Tongue (tissue), 3 donors: ENCODE measurements at places on chromosomes 12 and 14. TPM values are rescaled to one million over a fixed set of nuclear protein-coding genes. Genes with fewer than 3 reads are reported as not detected.
A peak's percentile ranks its signal among the peaks of the same experiment; 100 is the strongest.

The KRT78 gene
- total RNA-seq = 64.7 TPM

DNA sequence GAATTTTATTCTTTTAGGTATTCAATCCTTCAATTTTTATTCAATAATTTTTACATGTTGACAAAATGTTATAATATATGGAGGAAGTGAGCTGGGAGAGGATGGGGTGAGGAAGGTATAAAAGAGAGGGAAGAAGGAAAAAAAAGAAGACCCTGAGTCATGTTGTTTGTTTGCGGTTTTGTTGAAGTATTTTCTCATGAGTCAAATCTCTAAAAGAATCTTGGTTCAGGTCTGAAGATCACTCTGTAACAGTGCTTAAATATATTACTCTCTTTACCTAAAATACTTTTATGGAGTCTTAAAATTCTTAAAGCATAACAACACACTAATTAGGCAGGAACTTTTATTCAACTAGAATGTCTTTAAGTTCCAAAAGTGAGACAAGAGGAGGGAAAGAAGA, 489.6 kb upstream of the GARIN6 start:
- DNase-seq = no peak

The TEX52 gene
- total RNA-seq = not detected

The TAS2R50 gene
- total RNA-seq = 10.7 TPM

DNA sequence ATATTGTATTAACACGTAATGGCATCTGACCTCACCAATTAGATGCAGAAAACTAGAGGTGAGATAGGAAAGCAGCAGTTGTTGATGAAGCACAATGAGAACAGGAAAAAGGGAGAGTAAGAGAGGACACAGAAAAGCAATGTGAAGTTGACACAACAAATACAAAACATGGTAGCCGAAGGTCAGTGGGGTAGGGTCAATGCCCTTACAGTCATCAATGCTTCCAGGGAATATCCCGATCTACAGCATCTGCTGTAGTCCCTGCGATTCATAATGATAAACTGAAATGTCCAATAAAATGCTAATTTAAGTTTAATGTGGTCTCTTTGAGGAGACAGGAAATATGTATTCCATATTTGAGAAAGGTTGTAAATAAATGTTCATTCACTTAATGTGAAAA, 2.9 kb upstream of the COL2A1 start:
- no peak for DNase-seq

The LRTM2 gene
- not detected for total RNA-seq

The PLEKHD1 gene
- 0.21 TPM for total RNA-seq

The RAD51AP1 gene
- total RNA-seq = 18.3 TPM

GRCh38 chr14:55654243-55654642, 74.2 kb downstream of the KTN1 start:
- DNase-seq = no peak

- DNase-seq = no peak
Measured at GRCh38 chr12:3326156-3326849, 164.7 kb upstream of the PRMT8 start.

The FBXO34 gene
- 40.7 TPM for total RNA-seq

- no peak for DNase-seq
Measured at GRCh38 chr12:31560516-31560915, 30.4 kb downstream of the DENND5B start.

- DNase-seq = no peak
Measured at GRCh38 chr12:55925371-55925770, 2.3 kb downstream of the PYM1 start.

The PLEKHG7 gene
- total RNA-seq = not detected

DNA sequence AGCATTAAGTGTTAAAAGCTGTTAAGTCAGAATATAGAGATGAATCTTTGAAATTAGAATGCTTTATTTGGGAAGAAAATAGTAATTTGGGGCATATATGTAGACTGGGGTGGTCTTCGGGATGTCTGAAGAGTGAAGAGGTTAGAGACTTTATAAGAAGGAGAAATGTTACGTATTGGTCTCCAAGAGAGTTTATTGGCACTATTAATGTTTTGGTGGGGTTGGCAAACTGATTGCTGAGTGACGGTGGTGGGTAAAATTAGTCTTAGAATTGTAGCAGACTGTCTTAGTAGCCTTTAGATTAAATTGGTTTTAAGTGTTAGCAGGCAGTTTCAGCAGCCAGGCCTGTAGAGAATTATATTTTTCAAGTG, 4.9 kb upstream of the ATP23 start:
- no peak for DNase-seq

DNA sequence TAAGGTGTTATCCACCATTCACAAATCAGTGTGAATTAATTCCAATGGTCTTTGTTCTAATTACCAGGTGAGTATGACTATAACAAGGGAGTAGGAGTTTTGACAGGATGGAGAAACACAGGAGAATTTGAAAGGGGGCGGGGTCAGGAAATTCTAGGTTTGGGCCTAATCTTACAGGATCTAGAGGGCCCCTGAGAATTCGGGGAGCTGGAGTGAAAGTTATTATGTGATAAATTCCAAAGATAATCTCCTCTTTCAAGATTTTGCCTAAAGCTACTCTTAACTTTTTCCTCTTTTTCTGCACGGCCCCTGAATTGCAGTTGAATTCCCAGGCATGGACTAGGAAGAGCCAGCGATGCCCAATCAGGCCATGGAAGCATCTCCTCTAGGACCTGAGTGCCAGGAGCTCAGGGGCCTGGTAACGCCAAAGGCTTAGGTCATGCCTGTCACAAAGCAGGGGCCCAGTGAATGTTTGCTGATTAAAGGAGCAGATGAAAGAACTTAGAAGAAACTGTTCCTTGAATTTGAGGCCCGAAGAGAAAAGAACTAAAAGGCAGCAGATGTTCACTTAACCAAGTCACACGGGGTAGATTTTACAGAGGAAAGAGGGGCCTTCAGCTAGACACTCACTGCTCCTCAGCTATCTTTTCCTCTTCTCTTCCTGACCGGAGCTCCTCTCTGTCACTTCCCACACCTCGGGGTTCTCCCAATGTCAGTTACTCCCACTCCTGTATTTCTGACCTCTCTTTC, 195.5 kb downstream of the PPM1H start:
- DNase-seq = peak; percentile 32

DNA sequence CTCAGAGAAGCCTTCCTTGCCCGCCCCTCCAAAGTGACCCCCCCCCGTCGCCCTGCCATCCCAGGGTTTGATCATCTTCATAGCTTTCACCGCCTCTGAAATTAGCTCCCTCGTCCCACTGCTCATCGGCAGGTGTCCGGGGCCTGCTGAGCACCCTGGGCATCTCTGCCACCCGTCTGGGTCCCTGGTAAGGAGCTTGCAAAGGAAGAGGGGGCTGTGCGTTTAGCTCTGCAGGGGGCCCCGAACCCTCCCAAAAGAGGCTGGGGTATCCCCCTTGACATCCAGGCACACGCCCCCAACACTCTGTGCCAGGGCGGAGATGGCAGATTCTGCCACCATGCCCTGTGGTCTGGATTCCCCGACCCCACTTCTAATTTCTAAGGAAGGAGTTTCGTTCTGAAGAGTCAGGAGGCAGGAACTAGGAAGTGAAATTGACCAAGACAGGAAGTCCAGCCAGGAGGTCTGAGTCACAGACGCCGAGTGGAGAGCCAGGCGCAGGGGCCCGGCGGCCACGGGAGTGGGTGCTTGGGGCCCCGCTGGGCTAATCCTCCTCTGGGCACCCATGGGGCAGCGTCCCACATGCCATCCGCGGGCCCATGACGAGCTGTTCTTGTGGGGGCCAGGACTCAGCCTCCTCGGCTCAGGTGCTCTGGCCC, 95.7 kb downstream of the RFLNA start:
- no peak for DNase-seq

The PIWIL1 gene
- total RNA-seq = not detected

- peak; percentile 98 for DNase-seq
Measured at GRCh38 chr12:22624870-22625761, at the start of gene ETNK1. TSS of gene ETNK1 (plus strand) at chr12:22625171. CDS start at chr12:22625431, 260 bp downstream.

GRCh38 chr14:97298736-97299135, 501.6 kb downstream of the VRK1 start:
- DNase-seq = no peak

DNA sequence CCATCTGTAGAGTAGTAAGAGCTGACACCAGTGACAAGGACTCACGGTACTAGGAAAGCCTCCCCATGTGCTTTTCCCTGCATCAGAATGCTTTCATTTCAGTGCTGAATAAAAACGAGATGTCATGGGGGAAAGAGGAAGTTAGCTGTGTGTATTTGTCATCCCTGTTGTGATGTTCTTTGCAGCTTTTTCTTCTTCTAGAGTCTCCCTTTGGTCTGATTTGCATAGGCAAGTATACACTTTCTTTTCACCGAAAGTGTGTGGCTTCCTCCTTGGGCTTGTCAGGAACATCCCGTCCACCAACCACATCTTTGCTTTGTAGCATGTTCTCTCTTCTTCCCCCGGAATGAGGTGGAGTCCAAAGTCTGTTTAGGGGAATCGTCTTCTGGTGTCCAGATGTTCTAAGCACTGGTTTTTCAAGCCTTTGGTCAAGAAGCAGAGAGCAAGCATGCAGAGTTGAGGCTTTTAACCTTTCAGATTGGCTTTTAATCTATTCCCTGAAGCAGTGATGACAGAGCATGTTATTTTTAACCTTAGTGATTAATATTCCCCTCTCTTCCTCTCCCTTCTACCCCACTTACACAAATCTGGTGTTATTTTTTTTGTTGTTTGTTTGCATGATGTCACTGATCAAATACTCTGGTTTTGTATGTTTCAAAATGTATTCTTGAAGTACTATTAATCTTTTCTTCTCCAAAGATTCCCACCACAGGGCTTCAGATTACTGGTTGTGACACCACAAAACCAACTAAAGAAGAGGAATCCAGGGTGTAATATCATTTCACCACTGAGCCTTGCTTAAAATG, 163.4 kb downstream of the SAMD4A start:
- peak; percentile 17 for DNase-seq

The PLA2G1B gene
- not detected for total RNA-seq

The ANO4 gene
- 2.6 TPM for total RNA-seq

The PPP4R4 gene
- total RNA-seq = 0.82 TPM

The KLHL33 gene
- 1.9 TPM for total RNA-seq

DNA sequence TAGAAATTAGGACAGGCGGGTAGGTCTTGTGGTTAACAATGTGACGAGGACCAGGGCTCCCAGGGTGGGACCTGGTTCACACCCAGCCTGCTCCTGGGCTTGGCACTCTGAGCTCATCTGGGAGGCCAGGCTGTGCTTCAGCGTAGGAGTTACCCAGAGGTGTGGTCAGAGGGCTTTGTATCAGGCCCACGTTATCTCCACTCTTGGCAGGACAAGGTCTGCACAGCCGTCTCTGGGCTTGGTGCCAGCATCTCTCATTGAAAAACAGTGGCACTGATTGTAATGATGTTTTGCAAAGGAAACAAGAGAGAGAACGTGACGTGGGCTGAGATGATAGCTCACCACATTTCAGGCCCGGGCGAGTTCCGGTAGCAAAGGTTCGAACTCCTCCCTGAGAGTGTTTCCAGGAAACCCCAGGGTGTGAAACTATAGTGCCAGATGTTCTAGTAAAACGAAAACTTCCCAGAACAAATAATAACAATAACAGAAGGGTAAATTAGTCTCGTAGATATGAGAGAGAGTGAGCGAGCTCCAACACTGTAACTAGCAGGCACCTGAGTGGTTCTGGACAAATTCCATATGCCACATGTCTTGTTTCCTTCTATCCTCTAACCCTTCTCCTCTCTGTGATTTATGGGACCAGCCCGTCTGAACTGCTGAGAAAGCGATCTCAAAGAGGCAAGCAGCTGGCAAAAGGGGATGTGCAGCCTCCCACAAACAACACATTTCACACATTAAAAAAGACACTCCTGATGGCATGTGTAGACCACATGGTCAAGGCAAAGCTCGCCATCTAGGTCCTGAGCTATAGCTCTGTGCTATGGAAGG, 227.3 kb downstream of the KTN1 start:
- peak; percentile 80 for DNase-seq

The ACOT6 gene
- not detected for total RNA-seq

DNA sequence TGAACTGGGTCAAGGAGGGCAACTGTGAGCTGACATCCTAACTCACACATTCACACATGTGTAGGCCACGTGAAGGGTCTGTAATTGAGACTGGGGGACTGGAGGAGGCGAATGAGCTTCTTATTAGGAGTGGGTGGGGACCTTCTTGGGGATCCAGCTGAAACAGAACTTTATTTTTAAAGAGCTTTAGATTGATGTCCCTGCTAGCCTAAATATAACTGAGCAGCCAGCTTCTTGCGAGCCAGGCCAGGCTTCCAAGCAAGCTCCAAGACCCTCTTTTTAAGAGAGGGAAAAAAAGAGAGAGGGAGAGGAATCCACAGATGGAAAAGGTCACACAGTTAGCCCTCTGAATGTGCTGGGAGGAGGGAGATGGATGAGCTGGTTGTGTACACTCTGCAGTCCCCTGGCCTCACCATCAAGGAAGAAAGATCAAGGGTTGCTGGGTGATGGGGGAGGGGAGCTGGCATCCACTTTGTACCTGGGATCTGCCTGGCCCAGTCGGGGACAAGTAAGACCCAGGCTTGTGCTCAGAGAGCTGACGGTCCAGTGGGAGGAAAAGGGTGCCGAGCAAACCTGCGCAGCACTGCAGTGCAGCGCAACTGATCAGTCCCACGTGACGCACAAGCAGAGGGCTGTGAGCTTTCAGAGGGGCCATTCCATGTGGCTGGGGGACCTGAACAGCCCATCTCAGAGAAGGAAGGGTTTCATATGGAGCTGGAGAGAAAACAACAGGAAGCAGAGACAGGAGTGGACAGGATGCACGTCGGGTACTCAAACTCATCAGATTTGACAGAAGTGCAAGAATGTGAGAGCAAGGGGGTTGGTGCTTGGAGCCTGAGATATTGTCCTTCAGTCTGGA, 154.5 kb downstream of the ZFP36L1 start:
- no peak for DNase-seq

DNA sequence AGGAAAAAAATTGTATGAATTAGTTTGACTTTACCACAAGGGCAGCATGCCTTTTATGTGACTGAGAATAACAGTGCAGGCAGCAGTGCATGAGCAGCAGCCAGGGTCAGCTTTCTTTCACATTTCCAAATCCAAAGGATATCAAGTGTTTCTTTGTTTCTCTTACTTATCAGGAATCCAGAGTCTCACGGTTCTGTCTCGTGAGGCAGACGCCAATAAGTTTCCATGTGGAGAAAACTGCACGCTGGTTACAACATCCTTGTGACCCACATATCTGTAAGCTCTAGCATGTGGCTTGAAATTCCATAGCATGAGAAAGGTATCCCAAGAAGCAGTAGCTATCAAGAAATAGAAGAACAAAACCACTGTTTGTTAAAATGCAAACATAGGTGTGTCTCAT, 27.6 kb downstream of the GALNT4 start:
- DNase-seq = no peak

DNA sequence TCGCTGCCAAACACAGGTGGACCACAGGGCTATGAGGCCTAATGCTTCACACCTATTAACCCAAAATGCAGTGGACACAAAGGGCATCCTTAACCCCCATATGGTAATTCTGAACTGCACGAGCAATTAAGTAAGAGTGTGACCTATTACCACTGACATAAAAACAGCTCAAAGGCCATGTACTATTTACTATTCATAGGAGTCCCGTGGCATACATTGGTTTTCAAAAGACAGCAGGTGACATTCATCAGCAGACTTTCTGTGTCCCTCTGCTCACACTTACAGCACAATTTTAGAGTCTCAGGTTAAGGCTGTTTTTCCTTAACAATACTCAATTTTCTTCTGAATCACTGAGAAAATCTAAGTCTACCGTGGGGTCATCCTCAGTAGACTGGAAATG, 23.1 kb upstream of the TMCC3 start:
- DNase-seq = no peak

The RHEBL1 gene
- 0.31 TPM for total RNA-seq

The TBC1D30 gene
- 2.6 TPM for total RNA-seq

GRCh38 chr12:105378911-105379310, 48.4 kb downstream of the C12orf75 start:
- no peak for DNase-seq
